Neural crest cell (in vitro differentiated cells): ENCODE measurements at places on chromosomes 5 and 9. TPM values are rescaled to one million over a fixed set of nuclear protein-coding genes. Genes with fewer than 3 reads are reported as not detected.

GNA14 gene
- total RNA-seq = not detected in 2 replicates

HBEGF gene
- 2.2 and 2.4 TPM in 2 replicates for total RNA-seq

LRRC70 gene
- total RNA-seq = 0.19 and 0.34 TPM in 2 replicates

PCDHGA10 gene
- total RNA-seq = 18.4 and 18.5 TPM in 2 replicates
